ENCODE measurements at places on chromosomes 1 and 21. TPM values are rescaled to one million over a fixed set of nuclear protein-coding genes. Genes with fewer than 3 reads are reported as not detected.

DNA sequence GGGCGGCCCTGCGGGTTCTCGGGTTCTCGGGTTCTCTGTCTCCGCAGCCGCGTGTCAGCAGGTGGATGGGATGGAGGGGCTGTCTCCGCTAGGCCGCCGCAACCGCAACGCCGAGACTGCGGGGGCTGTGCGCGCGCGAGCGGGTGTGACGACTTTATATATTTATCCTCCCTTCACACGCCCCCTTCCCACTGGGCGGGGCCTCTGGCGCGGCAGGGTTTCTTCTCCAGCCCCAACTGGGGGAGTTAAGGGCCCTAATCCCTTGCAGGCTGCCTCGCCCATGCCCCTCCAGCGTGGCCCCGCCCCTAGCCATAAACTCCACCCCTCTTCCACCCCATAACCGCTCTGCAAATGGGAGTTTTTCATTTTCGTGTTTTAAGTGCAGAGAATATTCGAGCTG, 3.4 kb downstream of the IGSF21 start:
- no peak for DNase-seq

- no peak for DNase-seq
Measured at GRCh38 chr21:45572231-45572630, 30.0 kb upstream of the SLC19A1 start.

GRCh38 chr1:107550358-107550757, 409.5 kb downstream of the NTNG1 start:
- no peak for DNase-seq

- DNase-seq: no peak
Measured at GRCh38 chr21:37711286-37711829, 204.9 kb downstream of the KCNJ6 start.

DNA sequence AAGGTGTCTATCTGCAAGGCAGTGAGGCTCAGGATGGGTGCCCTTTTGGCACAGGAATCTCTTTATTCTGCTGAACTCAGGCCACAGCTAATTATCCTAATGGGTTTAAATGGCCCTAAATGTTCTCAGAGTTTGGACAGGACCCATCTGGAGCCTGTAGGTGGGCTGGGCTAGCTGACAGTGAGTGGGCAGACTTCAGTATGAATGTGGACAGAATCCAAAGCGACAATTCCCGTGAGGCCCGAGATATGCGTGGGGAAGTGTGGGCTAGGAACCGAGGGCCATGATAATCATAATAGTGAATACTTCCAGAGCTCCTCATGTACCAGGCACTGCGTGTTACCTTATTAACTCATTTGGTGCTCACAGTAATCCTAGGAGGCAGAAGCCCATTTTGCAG, 165.3 kb downstream of the GRIK3 start:
- no peak for DNase-seq

GRCh38 chr21:38440746-38441145, 57.5 kb downstream of the ERG start:
- no peak for DNase-seq

DNA sequence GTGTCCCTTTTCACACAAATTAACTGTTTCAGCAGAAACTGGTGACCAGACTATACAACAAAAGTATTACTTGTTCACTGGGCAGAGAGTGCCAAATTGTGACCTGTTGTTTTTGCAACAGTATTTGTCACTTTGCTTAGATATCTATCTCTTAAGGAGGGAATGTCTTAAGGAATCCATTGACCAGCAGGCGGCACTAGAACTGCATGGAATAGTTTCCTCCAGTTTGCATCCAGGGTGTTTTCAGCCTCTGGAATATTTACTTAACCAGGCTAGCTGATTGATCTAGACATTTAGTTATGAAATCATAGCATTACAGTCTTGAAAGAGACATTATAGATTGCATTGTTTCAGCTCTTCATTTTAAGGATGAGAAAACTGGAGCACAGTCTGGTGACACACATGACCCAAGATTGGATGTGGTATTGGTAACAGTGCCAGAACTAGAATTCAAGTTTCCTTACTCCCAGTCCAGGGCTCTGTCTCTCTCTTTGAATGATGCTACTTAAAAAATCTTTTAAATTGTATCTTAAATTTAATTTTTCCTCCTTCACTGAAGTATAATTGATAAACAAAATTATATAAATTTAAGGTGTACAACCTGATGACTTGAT, 16.9 kb downstream of the RPTN start:
- peak; percentile 73 for DNase-seq

GRCh38 chr1:199546323-199546722, 481.2 kb upstream of the NR5A2 start:
- DNase-seq: no peak

DNA sequence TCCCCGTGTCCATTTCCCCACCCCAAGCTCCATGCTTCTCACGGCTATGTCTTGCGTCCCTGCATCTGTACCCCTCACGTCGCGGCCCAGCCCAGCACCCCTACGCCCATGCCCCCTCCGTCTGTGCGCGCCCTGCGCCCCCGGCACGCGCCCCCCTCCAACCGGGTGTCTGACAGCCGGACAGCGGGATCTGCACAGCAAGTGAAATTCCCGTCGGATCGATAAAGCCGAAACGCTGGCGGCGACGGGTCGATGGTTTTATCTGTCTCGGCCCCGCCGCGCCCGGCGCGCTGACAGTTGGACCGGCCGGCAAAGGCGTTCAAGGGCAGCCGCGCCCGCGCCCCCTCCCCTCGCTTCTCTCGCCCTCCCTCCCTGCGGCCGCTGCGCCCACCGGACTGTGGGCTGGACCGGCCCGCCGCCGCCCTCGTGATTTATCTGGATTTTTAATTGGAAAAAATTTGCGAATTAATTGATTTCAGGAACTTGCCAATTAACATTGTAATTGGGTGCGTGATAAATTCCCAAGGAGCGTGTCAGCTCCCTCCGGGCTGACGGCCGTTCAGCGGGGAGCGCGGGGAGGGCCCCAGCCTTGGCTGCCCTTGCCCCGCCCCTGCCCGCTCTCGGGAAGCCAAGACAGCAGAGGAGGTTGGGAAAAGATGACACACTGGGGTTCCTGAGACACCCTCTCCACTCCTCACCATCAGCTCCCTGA, 57.1 kb downstream of the TMEM53 start:
- no peak for DNase-seq

- DNase-seq: no peak
Measured at GRCh38 chr1:41637367-41637766, 152.9 kb upstream of the EDN2 start.

GRCh38 chr1:212147581-212148033, 112.1 kb downstream of the DTL start:
- no peak for DNase-seq

DNA sequence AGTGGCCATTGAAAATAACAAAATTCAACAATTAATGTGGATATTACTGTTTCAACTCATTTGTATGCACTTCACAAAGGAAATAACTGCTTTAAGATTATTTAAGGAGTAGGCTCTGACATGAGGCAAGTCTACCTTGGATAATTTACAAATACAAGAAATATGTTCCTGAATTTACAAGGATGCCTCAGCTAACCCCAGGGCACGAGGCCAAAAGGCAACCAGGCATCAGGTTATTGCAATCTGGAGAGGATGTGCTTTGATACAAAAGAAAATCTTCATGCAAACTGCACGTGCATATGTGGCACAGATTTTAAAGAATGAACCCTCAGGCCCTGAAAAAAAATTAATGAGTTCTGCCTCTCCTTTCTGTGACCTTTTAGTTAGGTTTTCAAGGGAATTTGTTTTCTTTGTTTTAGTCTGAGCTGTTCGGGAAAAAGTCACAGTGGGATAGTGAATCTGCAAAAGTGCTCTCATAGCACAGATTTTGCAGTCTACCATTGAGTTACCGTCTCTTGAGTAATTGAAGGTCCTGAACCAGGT, 1304.2 kb upstream of the ADGRL4 start:
- DNase-seq: no peak

- no peak for DNase-seq
Measured at GRCh38 chr1:23288671-23289070, 55.4 kb downstream of the HNRNPR start.

GRCh38 chr1:64320922-64321614, 117.6 kb downstream of the UBE2U start:
- no peak for DNase-seq

DNA sequence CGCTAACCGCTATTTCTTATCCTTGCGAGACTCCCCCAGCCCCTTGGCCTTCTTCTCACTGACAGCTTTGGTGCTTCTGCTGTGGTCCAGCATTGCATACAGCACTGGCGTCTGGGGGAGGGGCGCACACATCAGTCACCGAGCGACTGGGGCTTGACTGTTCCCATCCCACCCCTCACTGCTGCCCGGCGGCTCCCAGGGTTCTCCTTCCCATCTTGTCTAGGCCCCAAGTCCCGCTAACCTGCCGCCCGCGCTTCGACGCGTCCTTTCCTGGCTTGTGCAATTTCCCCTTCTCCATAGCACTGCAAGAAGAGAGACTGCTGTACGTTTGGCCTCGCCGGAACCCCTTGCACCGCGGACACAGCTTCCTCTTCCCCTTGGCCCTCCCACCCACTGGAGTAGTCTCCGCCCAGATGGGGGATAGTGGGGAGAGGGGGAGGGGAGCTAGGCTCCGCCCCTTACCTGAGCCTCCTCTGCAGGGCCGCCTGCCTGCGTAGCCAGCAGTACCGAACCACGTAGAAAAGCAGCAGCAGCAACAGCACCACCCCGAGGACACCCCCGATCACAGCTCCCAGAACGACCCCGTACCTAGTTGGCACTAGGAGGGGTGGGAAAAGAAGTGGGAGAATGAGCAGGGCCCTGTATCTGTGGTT, 3.8 kb downstream of the MPZ start:
- peak; percentile 94 for DNase-seq

- DNase-seq: no peak
Measured at GRCh38 chr1:162475539-162476185, 22.0 kb upstream of the UHMK1 start.

- DNase-seq: no peak
Measured at GRCh38 chr1:160761886-160762285, 22.8 kb downstream of the SLAMF7 start.

Gene C1QA
- total RNA-seq: 0.27 TPM

Gene KRTAP21-2
- not detected for total RNA-seq

Gene NPR1
- total RNA-seq: 0.27 TPM

Gene ZNF695
- total RNA-seq: 1.3 TPM

Gene AMY2A
- not detected for total RNA-seq

Gene SLFNL1
- total RNA-seq: 1.6 TPM
